ENCODE measurements at places on chromosomes 16 and 17.

GRCh38 chr17:78986048-78986648 lies 6.4 kb upstream of the LGALS3BP start:
- DNase-seq = no peak

DNA sequence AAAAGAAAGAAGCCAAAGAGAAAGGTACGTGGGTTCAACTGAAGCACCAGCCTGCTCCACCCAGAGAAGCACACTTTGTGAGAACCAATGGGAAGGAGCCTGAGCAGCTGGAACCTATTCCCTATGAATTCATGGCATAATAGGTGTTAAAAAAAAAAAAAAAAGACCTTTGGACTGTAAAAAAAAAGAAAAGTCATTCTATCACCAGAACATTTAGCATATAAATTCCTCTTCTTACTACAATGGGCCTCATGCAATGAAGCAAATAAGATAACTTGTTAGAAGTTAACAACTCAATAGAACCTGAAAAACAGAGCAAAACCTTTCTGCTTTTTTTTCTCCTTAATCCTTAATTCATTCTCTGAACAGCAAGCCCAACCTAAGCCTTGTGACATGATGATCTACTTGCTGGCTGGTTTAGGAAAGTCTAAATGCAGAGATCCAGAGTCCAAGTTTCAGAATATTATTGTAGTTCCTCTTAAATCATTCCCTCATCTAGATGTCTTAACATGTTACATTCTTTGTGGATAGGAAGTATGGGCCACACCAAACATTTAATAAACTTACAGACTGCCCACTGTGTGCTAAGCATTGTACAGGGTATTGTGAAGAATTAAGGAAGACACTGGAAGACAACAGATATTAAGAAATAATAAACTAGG lies 45.4 kb downstream of the BRCA1 start:
- no peak for DNase-seq

- no peak for DNase-seq
Measured at GRCh38 chr16:66846831-66847230, 2.6 kb downstream of the CA7 start.

GRCh38 chr17:61862975-61863800 lies at the start of gene BRIP1:
TSS of gene BRIP1 (minus strand) at chr17:61863528. CDS start at chr17:61861539, 1,989 bp downstream.
- DNase-seq = peak; percentile 86

DNA sequence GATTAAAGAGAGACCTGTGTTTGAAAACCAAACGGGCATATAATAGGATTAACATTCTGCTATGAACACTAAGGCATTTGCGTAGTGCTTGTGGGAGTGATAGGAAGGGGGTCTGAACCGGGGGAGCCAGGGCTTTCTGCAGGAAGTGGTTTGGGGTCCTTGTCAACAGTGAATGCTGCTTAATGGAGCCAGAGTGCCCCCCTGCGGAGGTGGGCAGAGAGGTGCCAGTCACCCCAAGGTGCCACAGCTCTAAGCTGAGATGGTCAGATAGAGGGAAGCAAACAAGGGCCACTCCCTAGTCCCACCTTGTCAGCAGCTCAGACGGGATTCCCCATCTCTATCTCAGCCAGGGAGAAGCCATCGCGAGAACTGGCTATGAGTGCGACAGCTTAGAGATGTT lies 17.7 kb downstream of the NAA60 start:
- no peak for DNase-seq

- DNase-seq = no peak
Measured at GRCh38 chr17:38608648-38609047, 2.9 kb upstream of the SRCIN1 start.

GRCh38 chr16:49837688-49838410 lies 18.1 kb downstream of the ZNF423 start:
- DNase-seq = no peak

DNA sequence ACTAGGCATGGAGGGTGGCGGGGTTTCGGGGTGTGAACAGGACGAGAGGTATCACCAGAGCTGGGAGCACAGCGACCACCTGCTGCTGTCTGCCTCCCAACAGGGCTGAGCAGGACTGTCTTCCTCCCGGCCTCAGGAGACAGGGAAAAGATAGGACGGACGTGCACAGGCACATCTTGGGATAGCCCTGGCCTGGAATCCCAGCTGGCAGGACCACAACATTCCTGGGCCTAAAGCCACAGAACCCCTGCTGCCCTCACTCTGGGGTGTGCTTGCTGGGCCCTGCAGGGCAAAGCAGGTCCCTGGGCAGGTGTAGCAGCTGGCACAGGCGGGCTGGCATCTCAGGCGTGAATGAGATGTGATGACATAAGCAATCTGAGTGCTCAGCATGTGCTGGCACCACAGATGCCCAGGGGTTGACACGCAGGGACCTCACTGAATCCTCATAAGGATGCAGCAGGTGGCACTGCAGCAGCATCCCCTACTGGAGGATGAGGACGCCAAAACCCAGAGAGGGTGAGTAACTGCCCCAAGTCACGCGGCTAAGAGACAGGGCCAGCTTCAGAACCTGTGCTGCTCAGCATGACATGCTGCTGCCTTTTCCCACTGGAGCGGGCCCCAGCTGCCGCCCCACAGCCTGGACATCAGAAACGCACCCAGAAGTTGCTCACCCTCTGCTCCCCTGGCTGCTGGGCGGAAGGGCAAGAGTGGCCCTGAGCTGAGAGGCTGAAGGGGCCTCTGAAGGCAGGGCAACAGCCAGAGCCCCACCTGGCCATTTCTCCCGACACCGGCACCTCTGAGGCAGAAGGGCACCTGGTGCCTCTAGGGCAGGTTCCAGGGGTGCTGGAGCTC lies 7.1 kb downstream of the CORO7 start:
- DNase-seq = no peak

Data from fibroblast of the conjunctiva (primary cell).